ENCODE measurements at places on chromosomes 2 and 18.

DNA sequence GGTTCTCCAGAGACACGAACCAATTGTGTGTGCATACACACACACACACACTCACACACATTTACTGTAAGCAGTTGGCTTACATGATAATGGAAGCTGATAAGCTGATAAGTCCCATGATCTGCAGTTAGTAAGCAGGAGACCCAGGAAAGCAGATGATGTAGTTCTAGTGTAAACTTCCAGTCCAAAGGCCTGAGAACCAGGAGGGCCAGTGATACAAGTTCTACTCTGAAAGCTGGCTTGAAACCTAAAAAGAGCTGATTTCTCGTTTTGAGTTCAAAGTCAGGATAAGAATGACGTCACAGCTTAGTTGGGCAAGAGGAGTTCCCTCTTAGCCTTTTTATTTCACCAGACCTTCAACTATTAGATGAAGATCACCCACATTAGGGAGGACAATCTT lies 558.8 kb upstream of the PIK3C3 start:
- DNase-seq, result no peak

DNA sequence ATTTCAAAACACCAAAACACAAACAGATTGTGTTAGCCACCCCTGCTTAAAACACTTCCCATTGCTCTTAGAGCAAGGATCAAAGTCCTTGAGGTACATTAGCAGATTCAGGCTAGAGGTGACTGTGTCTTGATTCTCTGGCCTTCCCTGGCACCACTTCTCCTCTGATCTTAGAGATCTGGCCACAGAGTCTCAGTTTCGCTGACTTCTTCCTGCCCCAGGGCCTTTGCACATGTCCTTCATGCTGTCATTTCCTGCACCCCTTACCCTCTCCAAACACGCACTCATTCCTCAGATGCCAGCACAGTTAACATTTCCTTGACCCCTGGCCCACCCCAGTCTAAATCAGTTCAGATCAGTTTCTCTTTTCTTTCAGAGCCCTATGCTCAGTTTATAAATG lies 16.9 kb downstream of the CXCR4 start:
- no peak for DNase-seq

DNA sequence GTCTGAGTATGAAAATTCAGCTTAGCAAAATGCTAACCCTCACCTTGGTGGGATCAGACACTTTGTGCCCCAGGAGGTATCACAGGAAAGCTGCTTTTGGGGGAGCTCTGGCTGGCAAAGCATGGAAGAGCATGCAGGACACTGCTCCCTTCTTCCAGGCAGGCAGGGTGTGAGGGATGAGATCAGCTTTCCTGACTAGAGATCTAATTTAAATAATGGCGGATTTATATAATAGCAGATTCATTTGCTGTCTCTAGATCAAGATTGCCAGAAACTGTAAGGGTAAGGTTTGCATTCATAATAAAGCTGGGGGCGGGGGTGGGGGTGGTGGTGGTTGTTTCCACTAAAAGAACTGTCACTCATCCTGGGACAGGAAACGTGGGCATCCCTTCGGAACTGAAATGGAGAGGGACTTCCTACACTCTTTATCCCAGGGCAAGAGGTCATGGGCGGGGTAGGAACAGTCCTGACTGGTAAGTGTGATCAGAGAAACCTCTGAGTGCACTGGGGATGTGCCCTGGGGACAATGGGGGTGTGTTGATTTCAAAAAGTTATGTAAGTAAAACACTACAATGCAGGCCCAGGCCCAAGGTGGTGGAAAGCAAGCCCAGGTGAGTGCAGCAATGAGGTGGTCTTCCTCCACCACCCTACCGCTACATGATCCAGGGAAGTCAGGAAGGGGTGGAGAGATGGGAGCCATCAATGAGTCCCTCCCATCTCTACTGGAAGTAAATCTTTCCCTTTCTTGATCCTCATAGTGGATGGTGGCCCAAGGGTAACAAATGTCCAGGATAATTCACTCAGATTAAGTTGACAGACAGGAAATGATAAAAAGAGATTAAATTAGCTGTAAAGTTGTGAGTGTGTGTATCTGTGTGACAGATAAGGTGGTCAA lies 171.4 kb upstream of the SERPINE2 start:
- DNase-seq, result no peak

- no peak for DNase-seq
Observed at GRCh38 chr2:70596293-70596692, 42.7 kb upstream of the TGFA start.

- no peak for DNase-seq
Observed at GRCh38 chr18:36331521-36331971, 34.0 kb downstream of the FHOD3 start.

DNA sequence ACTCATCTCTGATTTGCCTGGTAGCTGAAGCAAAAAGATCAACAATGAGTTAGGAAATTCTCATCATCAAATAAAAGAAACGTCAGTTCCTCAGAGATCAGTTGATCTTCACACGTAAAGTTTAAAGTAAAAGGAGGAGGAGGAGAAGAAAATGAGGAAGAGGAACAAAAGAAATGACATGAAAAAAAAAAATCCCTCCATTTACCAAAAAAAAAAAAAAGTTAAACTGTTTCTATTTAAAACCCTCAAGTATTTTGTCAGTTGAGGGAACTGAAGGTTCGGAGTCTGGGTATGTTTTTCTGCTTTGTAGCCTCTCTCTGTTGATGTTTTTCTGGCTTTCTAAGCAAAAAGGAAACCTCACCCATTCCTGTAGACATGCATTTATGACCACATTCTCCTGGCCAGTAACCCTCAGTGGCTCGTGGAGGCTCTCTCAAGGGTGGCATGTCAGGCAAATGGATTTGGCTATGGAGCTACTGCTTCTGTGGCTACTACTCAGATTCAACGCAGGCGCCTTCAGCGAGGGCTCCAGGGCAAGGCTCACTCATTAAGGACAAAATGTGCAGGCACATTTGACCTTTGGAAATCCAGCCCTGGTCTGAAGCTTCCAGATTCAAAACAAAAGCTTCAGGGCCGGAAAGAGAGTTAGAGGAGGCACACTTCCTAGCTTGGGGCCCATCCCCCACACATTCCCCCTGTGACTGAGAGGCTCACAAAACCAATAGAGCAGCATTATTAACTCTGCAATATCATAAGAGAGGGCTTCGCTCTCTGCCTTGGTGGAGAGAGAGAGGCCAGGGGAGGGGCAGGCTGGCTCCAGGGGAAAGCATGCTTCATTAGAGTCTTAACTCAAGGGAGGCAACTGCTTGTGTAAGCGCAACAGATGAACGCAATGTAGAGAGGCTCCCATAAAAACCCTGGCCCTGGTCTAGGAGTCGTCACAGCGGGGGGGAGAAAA lies 22.3 kb downstream of the KLF7 start:
- no peak for DNase-seq

GRCh38 chr18:74869904-74870863 lies 272.5 kb downstream of the ZNF407 start:
- DNase-seq, result peak; percentile 36

DNA sequence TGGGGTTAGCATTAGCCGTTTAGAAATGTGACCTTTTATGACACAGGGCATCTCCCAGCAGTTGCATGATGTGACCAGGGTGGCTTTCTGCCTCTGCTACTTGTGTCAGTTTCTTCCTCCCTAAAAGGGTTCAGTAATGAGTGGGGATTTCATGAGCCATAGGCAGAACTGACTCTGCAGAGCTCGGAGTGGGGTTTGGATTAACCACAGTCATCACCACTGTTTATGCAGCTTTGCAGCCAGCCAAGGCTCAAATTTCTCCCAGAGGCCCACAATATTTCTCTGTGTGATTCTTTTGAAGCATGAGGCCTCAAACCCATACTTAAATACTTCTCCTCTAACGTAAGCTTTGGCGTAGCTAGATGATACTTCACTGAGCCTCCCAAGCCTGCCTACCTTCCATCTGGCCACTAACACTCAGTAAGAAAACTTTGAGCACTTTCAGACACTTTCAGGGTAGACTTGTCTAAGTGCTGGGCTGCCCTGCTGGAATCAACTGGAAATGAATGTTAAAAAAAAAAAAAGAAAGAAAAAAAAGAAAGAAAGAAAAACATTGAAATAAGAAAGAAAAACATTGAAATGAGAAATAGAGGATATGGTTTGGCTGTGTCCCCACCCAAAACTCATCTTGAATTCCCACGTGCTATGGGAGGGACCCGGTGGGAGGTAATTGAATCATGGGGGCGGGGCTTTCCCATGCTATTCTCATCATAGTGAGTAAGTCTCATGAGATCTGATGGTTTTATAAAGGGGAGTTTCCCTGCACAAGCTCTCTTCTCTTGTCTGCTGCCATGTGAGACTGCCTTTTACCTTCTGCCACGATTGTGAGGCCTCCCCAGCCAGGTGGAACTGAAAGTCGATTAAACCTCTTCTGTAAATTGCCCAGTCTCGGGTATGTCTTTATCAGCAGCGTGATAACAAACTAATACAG lies 11.5 kb upstream of the LAPTM4A start:
- DNase-seq, result no peak

- no peak for DNase-seq
Observed at GRCh38 chr18:78753240-78753639, 226.4 kb upstream of the SALL3 start.

DNA sequence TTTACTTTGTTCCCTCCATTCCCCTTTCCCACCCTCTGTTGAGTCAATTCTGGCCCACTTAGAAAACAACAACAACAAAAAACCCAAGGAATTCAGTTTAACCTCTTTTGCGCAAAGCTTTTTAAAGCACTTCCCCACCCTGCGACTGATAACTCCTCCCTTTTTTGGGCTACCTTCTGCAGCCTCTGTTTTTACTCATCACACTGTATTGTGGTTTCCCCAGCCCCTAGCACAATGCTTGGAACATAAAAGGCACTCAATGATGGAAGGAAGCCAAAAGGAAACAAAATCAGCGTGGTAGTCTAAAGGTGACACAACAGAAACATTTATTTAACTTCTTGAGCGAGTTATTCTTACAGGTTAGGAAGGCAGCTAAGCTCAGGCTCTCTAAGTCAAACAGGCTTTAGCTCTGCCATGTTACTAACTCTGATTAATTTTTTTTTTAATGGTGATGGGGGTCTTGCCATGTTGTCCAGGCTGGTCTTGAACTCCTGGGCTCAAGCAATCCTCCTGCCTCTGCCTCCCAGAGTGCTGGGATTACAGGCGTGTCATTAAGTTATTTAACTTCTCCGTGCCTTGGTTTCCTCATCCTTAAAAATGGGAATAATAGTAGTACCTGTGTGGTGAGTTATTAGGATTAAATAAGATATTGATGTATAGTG lies 1.3 kb downstream of the CEP68 start:
- DNase-seq, result peak; percentile 72

DNA sequence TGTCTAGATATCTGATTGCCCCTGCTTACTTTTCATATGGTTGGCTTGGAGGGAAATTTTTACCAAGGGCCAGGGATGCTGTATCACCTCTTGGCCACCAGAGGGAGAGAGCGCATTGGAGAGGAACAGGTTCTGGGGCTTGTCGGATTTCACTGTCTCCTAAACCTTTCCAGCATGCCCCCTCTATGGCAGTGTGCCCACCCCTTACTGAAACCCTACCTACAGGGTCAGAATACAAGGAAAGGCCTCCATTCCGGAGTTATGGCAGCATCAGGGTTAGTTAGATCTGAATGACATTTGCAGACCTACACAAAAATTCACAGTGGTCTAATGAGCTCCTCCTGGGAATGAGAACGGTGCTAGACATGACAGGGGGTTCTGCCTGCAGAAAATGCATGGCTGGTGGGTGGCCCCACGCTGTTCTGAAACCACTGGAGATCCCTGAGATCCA lies 5.8 kb downstream of the SLC14A2 start:
- DNase-seq, result peak; percentile 66

- DNase-seq, result no peak
Observed at GRCh38 chr2:225290757-225291400, 108.6 kb upstream of the NYAP2 start.

DNA sequence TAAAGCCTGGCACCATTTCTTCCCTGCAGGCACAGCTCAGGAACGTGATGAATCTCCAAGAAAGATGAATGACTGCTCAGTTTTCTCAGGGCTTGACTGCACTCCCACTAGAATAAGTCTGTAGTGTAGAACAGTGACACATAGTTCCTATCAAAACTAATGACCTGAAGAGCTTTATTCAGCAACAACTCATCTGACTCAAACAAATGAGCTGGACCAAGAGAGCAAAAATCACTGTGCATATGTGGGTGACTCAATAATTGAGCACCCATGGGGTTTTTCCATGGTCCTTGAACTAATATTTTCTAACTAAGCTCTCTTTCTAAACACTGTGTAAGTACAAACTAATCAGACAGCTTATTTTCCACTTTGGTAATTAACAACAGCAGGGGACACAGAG lies 61.1 kb upstream of the XDH start:
- no peak for DNase-seq

All from GM20000 (cell line).